T-helper 2 cell treated with Interferon-gamma antibody and Interleukin-4, amounts not matched to agents 5 μg/mL and 100 μg/mL, for 36 hours (primary cell): ENCODE measurements at places on chromosomes 5 and 9.
A peak's percentile ranks its signal among the peaks of the same experiment; 100 is the strongest.

GRCh38 chr5:138874241-138874640, 894 bp downstream of the LRRTM2 start:
- H3K27me3 ChIP-seq, result peaks cover 20% of the 10 kb centered on the region
- no peaks in the 10 kb centered on the region for H3K36me3 ChIP-seq
- H3K4me3 ChIP-seq, result no peak overlapping the region

GRCh38 chr9:5375091-5375490, 35.4 kb upstream of the RLN1 start:
- no peaks in the 10 kb centered on the region for H3K27me3 ChIP-seq
- peaks cover 23% of the 10 kb centered on the region for H3K4me1 ChIP-seq
- DNase-seq, result peak; percentile 42
- H3K4me3 ChIP-seq, result peak overlapping the region; percentile 17

DNA sequence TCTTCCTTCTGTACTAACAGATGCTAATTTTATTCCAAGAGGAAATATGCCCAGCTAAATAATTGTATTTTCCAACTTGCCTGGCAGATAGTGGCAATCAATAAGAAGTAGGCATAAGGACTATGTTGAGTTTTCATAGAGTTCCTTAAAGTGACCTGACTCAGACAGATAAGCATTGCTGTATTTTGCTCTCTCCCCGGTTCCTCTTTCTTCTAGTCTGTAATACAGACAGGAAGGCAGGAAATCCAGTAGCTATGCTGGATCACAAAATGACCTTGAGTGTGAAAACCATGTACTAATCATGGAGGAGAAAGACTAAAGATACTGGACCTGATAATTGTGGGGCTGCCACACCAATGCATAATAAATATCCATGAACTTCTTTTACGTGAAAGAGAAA, 701.7 kb downstream of the CETN3 start:
- no peaks in the 10 kb centered on the region for H3K4me1 ChIP-seq
- no peaks in the 10 kb centered on the region for H3K27me3 ChIP-seq
- no peaks in the 10 kb centered on the region for H3K36me3 ChIP-seq
- H3K4me3 ChIP-seq, result no peak overlapping the region

GRCh38 chr5:80346055-80346454, 26.3 kb downstream of the SPZ1 start:
- no peak overlapping the region for H3K27ac ChIP-seq
- no peak overlapping the region for H3K4me3 ChIP-seq
- H3K27me3 ChIP-seq, result peaks cover 8% of the 10 kb centered on the region
- DNase-seq, result no peak
- no peaks in the 10 kb centered on the region for H3K36me3 ChIP-seq

DNA sequence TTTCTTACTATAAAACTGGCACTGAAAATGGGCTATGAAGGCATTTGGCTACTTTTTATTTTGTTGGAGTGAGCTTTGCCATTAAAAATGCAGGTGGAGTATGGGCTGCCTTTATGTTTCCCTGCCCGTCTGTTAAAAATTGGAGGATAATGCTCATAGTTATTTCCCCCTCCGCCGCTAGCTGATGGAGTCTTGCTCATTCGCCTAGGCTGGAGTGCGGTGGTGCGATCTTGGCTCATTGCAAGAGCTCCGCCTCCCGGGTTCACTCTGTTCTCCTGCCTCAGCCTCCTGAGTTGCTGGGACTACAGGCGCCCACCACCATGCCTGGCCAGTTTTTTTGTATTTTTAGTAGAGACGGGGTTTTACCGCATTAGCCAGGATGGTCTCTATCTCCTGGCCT, 8.6 kb downstream of the G3BP1 start:
- H3K4me3 ChIP-seq, result no peak overlapping the region
- H3K36me3 ChIP-seq, result peaks cover 29% of the 10 kb centered on the region
- H3K27me3 ChIP-seq, result no peaks in the 10 kb centered on the region
- DNase-seq, result no peak
- H3K4me1 ChIP-seq, result peaks cover 51% of the 10 kb centered on the region
- H3K27ac ChIP-seq, result no peak overlapping the region

- H3K4me1 ChIP-seq, result no peaks in the 10 kb centered on the region
- H3K27ac ChIP-seq, result no peak overlapping the region
- no peak overlapping the region for H3K4me3 ChIP-seq
Observed at GRCh38 chr5:166497496-166498104, 1793.8 kb upstream of the WWC1 start.

DNA sequence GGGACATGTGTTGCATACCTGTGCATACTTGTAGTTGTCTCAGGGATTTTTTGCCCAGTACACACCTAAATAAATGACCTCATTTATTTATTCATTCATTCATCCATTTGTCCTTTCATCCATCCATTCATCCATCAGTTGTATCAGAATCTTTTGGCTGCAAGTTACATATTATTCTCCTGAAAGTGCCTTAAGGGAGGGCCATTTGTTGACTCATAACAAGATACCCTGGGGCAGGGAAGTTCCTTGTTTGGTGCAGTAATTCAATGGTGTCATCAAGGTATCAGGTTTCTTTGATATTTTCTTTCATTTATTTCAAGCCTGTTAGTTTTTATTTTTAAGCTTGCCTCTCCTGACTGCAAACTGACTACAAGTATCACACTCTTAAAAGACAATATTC, 597.9 kb upstream of the TLE4 start:
- H3K27ac ChIP-seq, result no peak overlapping the region
- no peaks in the 10 kb centered on the region for H3K27me3 ChIP-seq
- no peak for DNase-seq
- no peaks in the 10 kb centered on the region for H3K4me1 ChIP-seq

- peak; percentile 70 for DNase-seq
- peak overlapping the region; percentile 6 for H3K4me3 ChIP-seq
- H3K4me1 ChIP-seq, result peaks cover 34% of the 10 kb centered on the region
Observed at GRCh38 chr5:96067894-96068614, 106.4 kb upstream of the ELL2 start.

DNA sequence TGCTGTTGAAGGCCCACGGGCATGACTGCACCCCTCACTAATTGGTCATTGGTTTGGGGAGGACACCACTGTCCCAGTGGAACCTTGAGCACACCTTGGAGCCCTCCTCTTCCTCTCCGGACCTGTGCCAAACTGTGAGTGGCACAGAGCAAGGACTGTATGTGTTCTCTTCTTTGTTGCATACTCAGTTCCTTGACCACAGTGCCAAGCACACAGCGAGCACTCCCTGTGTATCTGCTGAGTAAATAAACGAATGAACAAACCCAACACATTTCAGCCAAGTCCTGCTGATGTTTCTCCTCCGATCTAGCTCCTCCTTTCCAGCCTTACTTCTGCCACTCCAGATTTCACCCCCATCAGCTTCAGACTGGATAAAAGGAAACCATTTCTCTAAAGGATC, 2.7 kb upstream of the TRIM52 start:
- DNase-seq, result no peak
- no peak overlapping the region for H3K27ac ChIP-seq
- no peak overlapping the region for H3K4me3 ChIP-seq
- H3K36me3 ChIP-seq, result peaks cover 25% of the 10 kb centered on the region

DNA sequence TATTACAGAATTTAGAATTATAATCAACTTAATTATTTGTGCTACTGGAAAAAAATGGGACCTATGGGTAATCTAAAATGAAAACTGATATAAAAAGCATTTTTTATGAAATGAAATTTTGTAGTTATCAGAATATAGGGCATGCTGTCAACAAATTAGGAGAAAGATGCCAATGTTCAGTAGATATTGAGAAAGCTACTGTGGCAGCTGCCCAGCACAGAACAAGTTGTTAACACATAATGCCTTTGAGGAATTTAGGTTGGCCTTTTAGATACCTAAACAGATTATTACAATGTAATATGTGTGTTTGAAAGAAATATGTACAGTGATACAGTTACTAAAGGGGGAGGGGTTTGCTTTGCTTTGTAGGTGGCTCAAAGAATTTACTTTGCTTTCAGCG, 54.1 kb downstream of the PPIC start:
- H3K36me3 ChIP-seq, result no peaks in the 10 kb centered on the region
- H3K27ac ChIP-seq, result no peak overlapping the region
- DNase-seq, result no peak

GRCh38 chr9:8486095-8486494, 686.5 kb upstream of the DMAC1 start:
- no peak for DNase-seq
- H3K27me3 ChIP-seq, result peaks cover 2% of the 10 kb centered on the region
- no peaks in the 10 kb centered on the region for H3K36me3 ChIP-seq
- H3K4me1 ChIP-seq, result no peaks in the 10 kb centered on the region
- no peak overlapping the region for H3K4me3 ChIP-seq

GRCh38 chr9:19200229-19200628, 30.3 kb upstream of the DENND4C start:
- H3K36me3 ChIP-seq, result no peaks in the 10 kb centered on the region
- H3K4me1 ChIP-seq, result peaks cover 13% of the 10 kb centered on the region
- DNase-seq, result no peak
- no peak overlapping the region for H3K27ac ChIP-seq
- no peaks in the 10 kb centered on the region for H3K27me3 ChIP-seq

- no peak for DNase-seq
- peaks cover 2% of the 10 kb centered on the region for H3K36me3 ChIP-seq
- no peak overlapping the region for H3K4me3 ChIP-seq
- H3K4me1 ChIP-seq, result peaks cover 45% of the 10 kb centered on the region
- peaks cover 3% of the 10 kb centered on the region for H3K27me3 ChIP-seq
Observed at GRCh38 chr9:76573905-76574760, 115.2 kb downstream of the GCNT1 start.

DNA sequence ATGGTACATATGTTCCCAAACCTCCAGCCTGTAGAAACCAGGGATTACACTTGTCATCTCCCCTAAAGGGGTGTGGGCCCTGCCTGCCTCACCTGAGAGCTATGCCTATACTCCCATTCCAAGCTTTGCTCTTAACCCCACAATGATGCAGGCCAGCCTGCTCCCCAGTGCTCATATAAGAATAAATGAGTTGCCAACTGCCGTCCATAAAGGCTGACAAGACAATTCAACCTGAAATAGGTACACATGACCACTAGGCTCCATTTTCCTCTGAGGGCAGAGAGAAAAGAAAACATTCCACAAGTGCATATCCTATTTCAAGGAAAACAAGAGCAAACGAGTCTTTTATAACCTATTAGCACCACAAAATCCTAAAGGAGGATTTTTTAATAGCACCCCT, 28.4 kb downstream of the SKP1 start:
- H3K4me3 ChIP-seq, result no peak overlapping the region
- H3K27ac ChIP-seq, result no peak overlapping the region
- no peaks in the 10 kb centered on the region for H3K27me3 ChIP-seq
- H3K36me3 ChIP-seq, result peaks cover 39% of the 10 kb centered on the region
- H3K4me1 ChIP-seq, result peaks cover 8% of the 10 kb centered on the region

- DNase-seq, result no peak
- H3K36me3 ChIP-seq, result no peaks in the 10 kb centered on the region
- no peak overlapping the region for H3K27ac ChIP-seq
- no peaks in the 10 kb centered on the region for H3K27me3 ChIP-seq
- peaks cover 2% of the 10 kb centered on the region for H3K4me1 ChIP-seq
- H3K4me3 ChIP-seq, result no peak overlapping the region
Observed at GRCh38 chr5:159680095-159680494, 236.2 kb upstream of the ADRA1B start.

DNA sequence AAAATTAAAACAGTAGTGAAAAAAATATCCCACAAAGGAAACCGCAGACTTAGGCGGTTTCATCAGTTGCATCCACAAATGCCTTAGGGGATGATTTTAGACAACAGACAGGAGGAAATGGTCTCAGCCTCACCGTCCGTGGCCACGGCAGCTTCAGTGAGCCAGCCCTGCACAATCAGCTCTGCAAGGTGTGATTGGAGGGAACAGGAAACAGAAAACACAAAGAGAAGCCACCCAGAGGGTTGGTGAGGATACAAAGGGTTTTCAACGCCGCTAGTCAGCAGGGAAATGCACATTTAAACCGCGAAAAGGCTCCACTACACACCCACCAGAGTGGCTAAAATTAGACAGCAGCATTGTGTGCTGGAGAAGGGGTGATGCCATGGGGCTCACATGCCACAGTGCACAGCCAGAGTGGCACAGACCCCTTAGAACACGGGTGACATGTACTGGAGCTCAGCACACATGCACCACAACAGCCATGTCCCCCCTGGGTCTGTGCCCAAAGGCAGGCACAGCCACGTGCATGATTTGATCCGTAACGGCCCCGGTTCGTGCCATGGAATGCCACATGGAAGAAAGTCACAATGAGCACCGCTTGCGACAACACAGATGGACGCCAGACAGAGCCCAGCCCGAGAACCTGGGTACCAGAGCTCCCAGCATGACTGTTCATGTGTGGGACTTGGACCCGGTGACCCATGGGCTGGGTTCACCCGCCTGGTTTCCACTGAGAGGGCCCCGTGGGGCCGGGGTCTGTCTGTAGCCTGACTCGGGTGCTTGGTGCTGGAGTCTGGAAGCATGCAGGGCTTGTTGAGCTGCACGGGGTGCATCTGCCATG, 18.3 kb upstream of the TERT start:
- peaks cover 63% of the 10 kb centered on the region for H3K4me1 ChIP-seq
- peak overlapping the region; percentile 90 for H3K27ac ChIP-seq
- DNase-seq, result peak; percentile 56
- peaks cover 30% of the 10 kb centered on the region for H3K36me3 ChIP-seq

GRCh38 chr5:142697356-142698255, 11.7 kb upstream of the FGF1 start:
- no peak overlapping the region for H3K4me3 ChIP-seq
- peaks cover 8% of the 10 kb centered on the region for H3K27me3 ChIP-seq
- no peaks in the 10 kb centered on the region for H3K4me1 ChIP-seq
- no peaks in the 10 kb centered on the region for H3K36me3 ChIP-seq
- DNase-seq, result no peak

DNA sequence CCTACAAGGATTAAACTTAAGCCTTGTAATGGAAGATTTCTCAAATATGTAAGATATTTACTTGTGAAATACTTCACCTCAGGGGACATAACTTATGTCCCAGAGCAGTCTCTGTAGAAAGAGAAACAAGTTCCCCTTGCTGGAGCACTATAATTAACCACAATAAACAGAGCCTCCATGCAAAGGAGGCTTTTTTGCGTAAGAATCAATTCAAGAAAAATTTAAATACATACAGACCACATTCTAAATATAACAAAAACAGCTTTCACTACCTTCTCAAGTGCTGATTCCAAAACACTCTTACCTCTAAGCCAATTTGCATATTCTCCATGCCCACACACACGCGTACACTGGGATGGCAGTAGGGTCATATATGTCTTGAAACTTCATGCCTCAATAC, 30.7 kb upstream of the CCNB1 start:
- no peak overlapping the region for H3K27ac ChIP-seq
- DNase-seq, result no peak
- H3K4me1 ChIP-seq, result no peaks in the 10 kb centered on the region
- no peaks in the 10 kb centered on the region for H3K27me3 ChIP-seq

DNA sequence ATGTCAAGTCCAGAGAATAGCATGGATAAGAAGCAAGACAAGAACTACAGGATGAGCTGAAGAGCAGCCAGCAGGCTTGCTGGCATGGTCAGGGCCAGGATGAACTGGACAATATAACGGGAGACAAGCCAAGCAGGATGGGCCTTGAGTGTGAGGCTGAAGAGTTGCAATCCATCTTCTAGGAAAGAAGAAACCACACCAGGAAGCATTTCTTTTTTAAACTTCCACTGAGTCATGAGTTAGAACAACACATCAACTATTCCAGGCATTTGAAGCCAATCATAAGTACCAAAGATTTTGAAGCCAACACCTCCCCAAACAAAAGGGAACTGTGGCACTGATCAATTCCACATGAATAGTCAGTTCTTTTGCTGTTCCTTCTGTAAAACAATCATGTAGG, 27.3 kb downstream of the SLC31A2 start:
- no peak overlapping the region for H3K4me3 ChIP-seq
- H3K27ac ChIP-seq, result no peak overlapping the region
- no peaks in the 10 kb centered on the region for H3K27me3 ChIP-seq
- H3K36me3 ChIP-seq, result peaks cover 64% of the 10 kb centered on the region
- no peak for DNase-seq
